ENCODE measurements at places on chromosomes 3 and 15.

GRCh38 chr15:31004220-31004733 lies 12.8 kb upstream of the MTMR10 start:
- no peak for DNase-seq

DNA sequence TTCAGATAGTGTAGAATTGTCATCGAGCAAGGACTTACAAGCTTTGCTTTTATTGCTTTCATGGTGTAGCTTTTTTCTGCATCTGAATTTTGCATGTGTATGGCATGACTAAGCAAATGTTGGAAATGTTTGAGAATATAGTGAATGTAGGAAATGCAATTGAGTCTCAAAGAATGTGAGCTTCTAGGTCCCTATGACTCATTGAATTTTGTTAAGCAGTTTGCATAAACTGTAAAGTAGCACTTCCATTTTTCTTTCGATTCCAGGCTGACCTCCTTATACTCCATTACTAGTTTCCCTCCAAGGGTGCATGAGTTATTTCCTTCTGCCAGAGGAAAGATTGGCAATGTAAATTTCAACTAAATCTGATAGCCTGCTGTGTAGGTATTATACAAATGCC lies 619.2 kb downstream of the DIPK2A start:
- no peak for DNase-seq

- no peak for DNase-seq
Observed at GRCh38 chr3:77799278-77799677, 759.4 kb downstream of the ROBO2 start.

DNA sequence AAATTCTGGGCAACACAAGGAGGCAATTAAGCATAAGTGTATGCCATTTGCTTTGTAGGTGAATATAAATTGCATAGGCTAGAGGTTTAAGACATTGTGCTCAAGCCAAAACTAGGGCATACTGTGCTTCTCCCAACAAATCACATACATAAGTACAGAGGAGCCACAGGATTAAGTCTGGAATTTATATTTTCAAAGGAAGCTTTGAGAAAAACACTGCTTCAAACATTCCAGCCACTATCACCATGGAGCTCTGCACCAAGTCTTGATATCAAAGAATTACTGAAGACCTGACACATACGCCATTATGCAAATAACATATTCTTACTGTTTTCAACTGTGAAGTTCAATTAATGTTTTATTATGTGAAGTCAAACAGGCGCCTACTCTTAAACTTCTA lies 119.4 kb upstream of the NPHP3 start:
- no peak for DNase-seq
